HFFc6 (cell line): ENCODE measurements at places on chromosomes 11 and 22. TPM values are rescaled to one million over a fixed set of nuclear protein-coding genes. Genes with fewer than 3 reads are reported as not detected.

ACCS gene
- total RNA-seq = 3.9 to 4.3 TPM (median 4.2 TPM) in 3 replicates

FGF19 gene
- not detected in 3 replicates for total RNA-seq

OR52E5 gene
- total RNA-seq = not detected in 3 replicates

DNA sequence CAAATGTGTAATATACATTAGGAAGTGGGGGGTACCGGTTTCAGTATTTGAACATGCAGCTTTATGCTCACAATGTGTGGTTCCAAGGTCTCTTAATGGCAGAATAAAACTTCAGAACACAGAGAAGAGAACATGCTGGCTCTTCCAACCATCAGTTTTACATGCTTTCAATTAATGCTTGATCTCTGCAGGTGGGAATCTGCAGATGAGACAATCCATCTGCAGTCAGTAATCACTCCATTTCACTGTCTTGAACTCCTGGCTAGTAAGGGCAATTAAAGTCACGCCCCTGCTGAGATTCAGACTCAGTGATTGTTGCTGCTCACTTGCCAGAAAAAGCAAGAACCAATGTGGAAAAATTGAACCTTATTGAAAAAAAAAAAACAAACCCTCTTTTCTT is 945.7 kb downstream of the DLG2 start:
- DNase-seq = no peak

DNA sequence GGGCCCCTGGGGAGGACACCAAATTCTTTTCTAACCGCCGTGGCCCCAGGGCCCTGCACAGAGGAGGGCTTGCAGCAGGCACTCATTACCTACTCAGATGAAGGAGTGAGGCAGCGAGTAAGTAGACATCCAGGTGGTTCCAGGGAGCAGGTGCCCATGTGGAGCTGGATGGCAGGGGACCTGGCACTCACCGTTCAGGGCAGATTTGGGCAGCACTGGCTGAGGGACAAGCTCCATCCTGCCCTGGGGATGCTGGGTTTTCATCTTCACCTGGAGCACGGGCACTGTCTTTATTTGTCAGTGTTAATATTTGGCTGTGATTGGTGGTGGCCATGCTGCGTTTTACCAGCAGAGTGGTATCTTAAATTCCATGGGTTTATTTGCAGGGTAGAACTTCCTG is 1182.7 kb downstream of the BRD1 start:
- DNase-seq = no peak

RFPL3 gene
- total RNA-seq = not detected in 3 replicates

OR52A1 gene
- not detected in 3 replicates for total RNA-seq

DNA sequence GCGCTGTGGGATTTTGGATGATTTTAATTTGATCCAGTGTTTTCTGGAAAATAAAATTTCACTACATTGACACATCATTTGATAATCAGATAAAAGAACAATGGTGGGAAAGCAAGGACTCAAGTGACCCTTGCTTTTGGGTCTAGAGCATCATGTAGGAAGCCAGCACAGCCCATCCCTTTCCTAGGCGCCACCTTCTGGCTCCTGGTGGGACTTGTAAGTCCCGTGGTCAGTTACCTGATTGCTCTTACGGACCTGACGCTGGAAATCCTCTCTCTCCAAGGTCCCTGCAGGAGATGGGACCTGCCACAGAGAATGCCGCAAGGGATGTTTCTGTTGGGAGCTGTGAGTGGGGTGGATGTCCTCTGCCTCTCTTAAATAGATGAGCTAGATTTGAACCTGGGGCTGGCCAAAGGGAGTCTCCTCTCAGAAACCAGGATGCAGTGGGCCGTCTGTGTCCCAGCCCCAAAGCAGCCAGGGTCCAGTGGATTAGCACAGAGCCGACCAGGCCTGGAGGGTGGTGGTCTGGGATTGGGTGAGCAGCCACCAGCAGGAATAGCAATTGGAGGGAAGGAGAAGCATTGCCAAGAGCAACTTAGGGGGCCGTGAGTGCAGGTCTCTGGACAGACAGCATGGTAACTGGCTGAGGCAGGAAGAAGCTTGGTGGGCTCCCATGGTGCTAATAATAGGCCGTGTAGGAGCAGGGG is 21.7 kb downstream of the TIMP3 start:
- DNase-seq = no peak

DNA sequence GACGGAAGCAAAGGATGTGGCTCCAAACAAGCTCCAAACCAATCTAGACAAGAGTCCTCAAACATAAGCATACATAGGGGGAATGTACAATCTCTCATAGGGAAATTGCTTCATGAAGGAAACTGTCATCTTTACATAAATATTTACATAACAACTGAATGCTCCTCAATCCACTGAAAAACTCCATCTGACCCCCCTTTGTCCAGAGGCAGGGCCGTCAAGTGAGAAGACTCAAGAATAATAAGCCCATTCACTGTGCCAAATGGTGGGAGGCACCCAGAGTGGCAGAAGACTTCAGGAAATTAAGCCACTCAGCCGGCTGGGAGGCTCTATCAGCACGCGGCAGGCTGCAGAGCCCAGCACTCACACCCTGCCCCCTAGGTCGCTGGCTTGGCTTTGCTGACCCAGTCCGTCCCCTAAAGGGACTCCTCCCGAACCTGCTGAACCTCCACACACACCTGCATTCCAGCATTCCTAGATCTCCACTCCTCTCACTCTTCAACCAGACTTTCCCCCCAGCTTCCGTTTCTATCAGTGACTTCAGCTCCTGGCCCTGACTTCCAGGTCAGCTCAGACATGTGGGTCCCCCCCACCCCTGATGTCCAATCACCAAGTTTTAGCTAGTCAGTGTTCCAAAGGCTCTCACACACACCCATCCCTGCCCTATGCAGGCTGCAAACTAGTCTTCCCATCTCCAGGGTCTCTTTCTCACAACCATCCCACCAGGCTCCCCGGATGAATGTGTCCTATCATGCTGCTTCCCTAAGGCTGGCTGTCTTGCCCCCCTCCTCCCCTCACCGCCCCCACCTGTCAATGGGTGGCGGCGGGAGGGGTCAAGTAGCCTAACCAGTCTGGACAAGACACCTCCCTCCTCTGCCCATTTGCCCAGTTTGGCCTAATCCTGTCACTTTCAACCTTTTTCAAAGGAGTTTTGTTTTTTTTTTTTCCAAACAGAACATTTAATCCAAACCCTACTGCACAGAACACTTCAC is 11.3 kb downstream of the VPS37C start:
- no peak for DNase-seq

GRCh38 chr22:48740086-48740730 is 1087.5 kb downstream of the BRD1 start:
- no peak for DNase-seq

TMEM191C gene
- total RNA-seq = 0.56 to 0.75 TPM (median 0.63 TPM) in 3 replicates

ACRV1 gene
- not detected in 3 replicates for total RNA-seq

DNA sequence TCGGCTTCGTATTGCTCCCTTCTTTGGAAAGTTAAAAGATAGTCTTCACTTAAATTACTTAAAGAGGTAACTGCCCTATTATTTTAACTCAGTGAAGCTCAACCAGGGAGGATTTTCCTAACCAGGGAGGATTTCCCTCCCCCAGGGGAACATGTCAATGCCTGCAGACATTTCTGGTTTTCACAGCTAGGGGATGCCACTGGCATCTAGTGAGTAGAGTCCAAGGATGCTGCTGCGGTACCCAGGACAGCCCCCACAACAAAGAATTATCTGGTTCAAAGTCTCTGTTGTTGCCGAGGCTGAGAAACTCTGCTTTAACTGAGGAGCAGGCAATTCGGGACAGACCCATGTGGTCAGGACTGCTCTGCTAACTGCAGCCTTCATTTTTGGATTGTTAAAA is 82.2 kb downstream of the DEPDC5 start:
- no peak for DNase-seq

- DNase-seq = no peak
Observed at GRCh38 chr11:83982825-83983224, 696.7 kb upstream of the CCDC90B start.

CDC45 gene
- 8.8 to 18.3 TPM (median 18.2 TPM) in 3 replicates for total RNA-seq

GRCh38 chr22:30277547-30278344 is 11.1 kb upstream of the OSM start:
- peak; percentile 23 for DNase-seq

GRCh38 chr11:72970557-72971118 is 156.4 kb downstream of the ATG16L2 start:
- DNase-seq = no peak

CCDC81 gene
- 4.4 to 8.1 TPM (median 6.9 TPM) in 3 replicates for total RNA-seq

ART1 gene
- total RNA-seq = not detected in 3 replicates

GRCh38 chr11:27244900-27245299 is 118.1 kb downstream of the CCDC34 start:
- no peak for DNase-seq

- DNase-seq = no peak
Observed at GRCh38 chr11:35609656-35610055, 8.6 kb upstream of the FJX1 start.

NCF4 gene
- total RNA-seq = not detected in 3 replicates

GRCh38 chr11:75249704-75250103 is 9.1 kb downstream of the TPBGL start:
- DNase-seq = no peak

DNA sequence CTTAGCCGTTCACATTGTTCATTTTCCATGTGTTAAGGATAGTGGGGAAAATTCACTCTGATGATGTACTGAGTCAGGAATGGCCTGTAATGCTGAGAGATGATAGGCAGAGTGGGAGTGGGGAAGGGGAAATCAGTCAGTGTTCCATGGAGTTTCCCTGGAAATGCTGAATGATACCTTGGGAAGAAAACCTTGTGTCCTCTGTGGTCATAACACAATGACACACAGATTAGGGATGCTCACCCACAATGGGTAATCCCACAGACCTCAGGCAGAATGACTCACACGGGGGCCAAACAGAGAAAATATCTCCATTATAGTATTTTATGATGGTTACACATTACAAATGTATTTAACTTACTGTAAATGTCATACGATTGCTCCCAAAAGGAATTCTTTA is 118.0 kb downstream of the SNX19 start:
- peak; percentile 98 for DNase-seq

- no peak for DNase-seq
Observed at GRCh38 chr11:76734456-76735420, 48.4 kb upstream of the TSKU start.

DNA sequence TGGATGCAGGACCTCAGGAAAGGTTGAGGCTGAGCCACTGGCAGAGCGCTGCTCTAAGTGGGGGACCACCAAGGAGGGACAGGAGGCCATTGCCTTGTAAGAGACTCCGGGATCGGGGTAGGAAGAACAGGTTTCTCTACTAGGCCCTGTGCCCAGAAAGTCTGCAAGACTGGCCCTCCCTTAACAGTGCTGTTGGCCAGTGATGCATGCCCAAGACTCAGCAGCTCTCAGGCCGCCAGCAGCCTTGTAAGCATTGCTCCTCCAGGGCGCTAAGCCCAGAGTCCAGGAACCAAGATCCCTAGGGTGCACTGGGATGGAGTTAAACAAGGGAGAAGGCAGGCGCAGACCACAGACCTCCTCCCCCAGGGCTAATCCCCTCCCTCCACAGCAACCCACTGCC is 39.3 kb upstream of the PANX1 start:
- DNase-seq = no peak

GRCh38 chr22:44668190-44668885 is 33.7 kb upstream of the PRR5 start:
- DNase-seq = no peak

- DNase-seq = no peak
Observed at GRCh38 chr11:85854212-85854556, 999 bp upstream of the CCDC83 start.

PANX2 gene
- total RNA-seq = 1.3 to 2.3 TPM (median 1.8 TPM) in 3 replicates

DNA sequence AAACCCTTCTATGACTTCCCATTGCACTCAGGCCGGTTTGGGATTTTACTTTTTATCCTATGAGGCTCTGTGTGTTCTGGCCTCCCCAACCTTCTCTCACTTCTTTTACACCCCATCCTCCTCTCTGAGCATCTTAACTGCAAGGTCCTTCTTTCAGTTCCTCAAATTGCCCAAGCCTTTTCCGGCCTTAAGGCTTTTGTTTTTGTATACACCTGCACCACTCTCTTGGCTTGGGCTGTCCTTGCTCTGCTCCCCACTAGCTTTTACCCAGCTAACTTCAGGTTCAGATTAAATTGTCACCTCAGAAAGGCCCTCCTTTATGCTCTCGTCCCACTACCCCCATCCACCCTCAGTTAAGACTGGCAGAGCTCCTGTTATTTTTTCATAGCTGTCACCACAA is 55.5 kb downstream of the FAM83F start:
- no peak for DNase-seq

DNA sequence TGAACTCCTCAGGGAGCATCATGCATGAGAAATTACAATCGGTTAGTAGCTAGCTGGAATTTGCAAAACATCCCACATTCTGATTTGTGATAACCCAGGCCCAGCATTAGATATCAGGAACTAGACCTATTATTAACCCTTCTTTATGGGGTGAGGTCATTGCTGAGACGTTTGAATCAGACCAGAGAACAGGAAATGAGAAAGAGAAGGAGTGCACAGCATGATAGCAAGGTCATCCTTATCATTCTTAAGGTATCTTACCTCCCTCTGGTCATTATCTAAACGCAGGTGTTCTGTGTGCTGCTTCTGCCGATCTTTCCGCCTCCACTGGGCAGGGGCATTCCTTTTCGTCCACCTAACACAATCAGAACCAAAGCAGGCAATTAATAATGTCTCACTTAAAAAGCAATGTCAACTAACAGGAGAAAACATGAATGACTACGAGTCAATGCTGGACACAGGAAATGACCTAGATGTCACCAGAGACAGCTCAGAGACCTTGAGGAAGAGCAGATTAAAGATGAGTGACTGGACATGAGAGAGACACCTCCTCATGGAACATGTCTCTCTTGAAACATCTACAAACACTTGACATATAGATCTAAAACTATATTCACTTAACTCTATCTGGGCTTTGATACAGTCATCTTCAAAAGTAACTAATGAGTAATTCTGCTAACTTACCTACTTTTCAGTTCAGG is 78.3 kb upstream of the SCUBE2 start:
- DNase-seq = no peak

DNA sequence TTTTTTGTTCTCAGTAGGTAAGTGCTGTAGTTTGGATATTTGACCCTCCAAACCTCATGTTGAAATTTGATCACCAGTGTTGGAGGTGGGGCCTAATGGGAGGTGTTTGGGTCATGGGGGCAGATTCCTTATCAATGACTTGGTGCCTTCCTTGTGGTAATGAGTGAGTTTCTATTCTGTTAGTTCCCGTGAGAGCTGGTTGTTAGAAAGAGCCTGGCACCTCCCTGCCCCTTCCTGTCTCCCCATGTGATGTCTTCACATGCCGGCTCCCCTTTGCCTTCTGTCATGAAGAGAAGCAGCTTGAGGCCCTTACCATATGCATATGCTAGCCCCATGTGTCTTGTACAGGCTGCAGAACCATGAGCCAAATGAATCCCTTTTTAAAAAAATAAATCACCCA is 138.3 kb downstream of the TMEM135 start:
- DNase-seq = no peak

GRCh38 chr11:15113381-15113780 is 1.3 kb upstream of the INSC start:
- DNase-seq = no peak

DNA sequence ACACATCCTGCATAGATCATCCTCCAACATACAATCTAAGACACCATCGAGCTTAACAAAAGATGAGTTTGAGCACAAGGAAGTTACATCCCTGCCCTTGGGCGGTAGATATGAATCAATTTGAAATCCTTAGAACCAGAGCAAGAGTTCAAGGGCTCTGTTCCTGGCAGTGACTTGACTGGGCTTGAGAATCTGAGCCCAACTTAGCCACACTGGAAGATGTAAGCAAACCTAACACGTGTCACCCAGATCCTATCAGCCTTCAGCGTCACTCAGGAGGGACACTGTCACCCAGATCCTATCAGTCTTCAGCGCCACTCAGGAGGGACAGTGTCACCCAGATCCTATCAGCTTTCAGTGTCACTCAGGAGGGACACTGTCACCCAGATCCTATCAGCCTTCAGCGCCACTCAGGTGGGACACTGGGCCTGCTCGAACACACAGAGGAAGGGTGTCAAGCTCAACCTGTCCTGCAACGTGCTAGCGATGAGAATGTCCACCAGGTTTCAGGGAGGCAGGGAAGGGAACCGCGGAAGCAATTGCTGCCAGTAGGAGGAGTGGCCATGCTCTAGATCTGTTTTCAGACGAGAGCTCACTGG is 32.8 kb upstream of the CTSD start:
- no peak for DNase-seq
